M059J (cell line): ENCODE measurements at places on chromosomes 2 and 18.
A peak's percentile ranks its signal among the peaks of the same experiment; 100 is the strongest.

DNA sequence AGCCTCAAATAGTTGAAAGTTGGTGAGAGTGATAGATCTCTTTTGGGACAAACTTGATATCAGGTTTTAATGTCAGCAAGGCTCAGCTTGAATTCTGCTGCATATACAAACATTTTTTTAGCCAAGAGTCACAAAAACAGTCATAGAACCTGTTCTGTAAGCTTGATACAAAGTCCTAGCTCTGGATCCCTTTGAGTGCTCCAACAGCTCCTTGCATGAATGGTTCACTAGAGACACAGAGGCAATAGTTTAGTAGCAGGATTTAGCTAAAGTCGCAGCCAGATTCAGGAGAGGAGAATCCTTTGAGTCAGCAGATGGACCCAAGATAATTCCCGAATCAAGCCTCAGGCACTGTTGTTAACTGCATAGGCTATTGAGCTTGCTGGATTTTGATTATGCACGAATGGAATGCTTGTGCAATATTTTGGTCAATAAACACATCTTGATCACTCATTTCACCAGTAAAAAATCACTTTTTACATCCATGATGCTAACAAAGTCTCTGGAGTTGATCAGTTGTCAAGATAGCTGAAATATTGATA is 148.6 kb downstream of the KLHL14 start:
- no peak for DNase-seq

DNA sequence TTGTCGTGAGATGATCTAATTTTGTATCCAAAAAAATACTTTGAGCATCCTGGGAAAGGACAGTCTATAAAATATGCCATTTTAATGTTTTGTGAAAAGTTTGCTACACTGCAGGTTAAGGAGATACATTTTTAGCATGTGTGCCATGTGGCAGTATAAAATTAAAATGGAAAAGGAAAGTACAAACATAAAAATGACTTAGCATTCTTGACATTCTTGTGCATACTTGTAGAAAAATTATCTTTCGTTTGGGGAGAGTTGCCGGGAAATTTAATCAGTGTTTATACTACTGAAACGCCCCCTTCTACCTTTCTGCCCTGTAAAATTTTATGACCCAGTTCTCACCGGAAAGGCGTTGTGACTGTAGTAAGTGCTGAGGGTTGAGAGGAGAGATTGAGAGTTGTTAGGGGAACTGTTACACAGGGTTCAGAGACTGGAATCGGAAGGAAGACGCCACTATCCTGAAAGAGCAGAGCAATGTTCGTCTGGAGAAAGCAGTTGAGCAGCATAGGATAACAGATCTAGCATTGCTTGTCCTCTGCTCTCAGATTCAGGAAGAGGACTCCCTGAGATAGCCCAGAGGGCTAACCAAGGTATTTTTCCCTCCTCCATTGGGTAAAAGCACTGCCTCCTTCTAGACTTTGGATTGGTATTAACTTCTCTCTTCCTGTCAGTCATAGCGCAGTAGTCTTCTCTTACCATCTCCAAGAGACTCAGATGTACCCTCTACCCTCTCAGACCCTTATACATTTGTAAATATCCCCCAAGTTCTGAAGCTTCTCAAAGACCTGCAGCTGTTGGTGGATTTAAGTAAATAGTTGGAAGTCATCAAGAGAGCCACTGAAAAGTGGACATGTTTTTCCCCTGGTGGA is 2.7 kb downstream of the CDH20 start:
- DNase-seq = no peak

DNA sequence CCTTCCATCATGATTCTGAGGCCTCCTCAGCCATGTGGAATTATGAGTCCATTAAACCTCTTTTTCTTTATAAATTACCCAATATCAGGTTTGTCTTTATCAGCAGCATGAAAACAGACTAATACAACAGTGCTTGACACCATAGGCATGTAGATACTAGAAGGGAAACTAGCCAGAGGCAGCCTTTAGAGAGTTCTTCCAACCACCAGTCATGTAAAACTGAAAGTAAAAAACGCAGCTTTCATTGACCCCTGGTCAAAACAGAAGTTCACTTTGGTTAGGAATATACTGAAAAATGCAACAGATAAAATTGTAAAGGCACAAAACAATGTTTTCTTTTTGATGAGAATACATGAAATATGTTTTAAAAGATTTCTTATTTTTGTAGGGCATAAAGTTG is 122.8 kb upstream of the L3MBTL4 start:
- no peak for DNase-seq

DNA sequence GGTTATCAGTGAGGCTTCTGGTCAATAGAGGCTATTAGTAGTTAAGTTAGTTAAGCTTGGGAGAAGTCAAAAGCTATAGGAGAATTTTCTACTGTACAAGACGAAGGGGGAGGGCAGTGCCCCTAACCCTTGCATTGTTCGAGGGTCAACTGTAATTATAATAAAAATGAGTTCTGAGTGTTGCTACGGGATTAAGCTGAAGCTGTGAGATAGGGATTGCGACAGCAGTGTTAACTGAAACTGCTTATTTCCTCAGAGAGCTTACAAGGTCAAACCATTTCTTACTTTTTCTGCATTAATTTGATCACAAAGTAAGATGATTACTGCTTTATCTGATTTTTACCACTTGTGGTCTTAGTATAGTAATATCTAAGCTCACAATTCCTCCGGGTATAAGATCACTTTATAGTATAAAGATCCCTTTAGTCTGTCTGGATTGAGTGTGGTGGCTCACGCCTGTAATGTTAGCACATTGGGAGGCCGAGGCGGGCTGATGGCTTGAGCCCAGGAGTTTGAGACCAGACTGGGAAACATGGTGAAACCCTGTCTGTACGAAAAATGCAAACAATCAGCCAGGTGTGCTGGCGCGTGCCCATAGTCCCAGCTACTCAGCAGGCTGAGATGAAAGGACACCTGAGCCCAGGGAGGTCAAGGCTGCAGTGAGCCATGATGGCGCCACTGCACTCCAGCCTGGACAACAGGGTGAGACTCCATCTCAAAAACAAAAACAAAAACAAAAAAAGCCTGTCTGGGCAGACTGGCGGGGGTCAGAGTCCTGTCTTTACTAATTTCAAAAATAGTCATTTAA is 119.5 kb upstream of the TLK1 start:
- no peak for DNase-seq

DNA sequence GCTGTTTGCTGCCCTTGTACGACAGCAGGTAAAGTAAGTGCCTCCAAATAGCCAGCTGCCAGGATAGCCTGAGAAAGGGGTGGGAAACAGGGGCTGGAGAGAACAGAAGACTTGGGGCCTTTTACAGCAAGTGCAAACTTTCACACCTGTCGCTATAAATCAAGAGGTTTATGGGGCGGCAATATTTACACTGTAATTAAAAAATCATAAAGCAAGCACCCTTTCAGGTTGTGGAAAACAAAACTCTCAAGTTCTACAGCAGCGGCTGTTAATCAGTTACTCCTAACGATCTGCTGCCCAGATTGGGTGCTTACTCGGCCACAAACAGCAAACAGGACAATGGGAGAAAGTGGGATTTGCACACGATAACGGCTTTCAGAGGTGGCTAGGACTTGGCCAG is 359.5 kb upstream of the ETAA1 start:
- no peak for DNase-seq

DNA sequence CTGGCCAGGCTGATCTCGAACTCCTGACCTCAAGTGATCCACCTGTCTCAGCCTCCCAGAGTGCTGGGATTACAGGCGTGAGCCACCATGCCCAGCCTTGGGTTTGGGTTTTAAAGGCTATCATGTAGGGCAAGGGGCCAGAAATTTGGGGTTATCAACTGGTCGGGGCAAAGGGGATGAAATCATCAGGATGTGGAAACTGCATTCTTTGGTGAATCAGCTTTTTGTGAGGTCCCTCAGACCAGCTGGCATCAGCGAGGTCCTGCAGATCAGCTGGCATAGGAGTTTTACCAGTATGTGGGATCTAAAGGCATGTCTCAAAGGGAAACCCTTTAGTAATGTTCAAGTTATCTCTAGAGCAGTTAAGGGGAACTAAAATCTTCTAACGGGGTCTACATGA is 6.4 kb upstream of the GEMIN6 start:
- DNase-seq = peak; percentile 87

DNA sequence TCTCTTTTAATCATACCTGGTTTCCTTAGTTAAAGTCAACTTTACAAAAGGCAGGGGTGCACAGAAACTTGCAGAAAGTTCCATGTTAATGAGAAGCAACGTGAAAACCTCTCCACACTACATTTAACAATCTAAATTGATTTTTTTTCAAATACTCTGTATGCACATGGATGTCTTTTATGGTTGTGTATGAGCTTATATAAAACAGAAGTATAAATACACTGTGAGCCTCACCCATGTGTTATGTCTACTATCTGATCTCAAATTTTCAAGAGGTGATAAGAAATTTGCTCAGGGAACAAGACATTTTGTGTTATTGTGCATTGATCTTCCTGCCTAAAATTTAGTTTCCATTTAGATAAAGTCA is 617.6 kb downstream of the ADCYAP1 start:
- DNase-seq = no peak

DNA sequence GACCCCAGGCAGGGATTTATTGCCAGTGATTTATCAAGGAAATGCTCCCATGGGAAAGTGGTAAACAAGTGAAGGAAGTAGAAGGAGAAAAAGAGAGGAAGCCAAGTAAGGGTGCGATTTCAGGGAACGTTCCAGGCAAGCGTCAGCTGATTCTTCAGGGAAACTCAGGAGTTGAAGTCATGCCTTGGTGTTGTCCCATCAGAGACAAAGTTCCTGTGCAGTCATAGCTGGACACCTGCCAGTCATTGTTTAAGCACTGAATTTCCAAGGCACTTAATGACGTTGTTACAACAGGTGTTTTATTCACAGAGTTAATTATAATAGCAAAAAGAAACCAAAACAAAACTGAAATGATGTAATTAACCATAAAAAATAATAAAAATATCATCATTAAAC is 381.8 kb upstream of the CRIM1 start:
- peak; percentile 46 for DNase-seq

DNA sequence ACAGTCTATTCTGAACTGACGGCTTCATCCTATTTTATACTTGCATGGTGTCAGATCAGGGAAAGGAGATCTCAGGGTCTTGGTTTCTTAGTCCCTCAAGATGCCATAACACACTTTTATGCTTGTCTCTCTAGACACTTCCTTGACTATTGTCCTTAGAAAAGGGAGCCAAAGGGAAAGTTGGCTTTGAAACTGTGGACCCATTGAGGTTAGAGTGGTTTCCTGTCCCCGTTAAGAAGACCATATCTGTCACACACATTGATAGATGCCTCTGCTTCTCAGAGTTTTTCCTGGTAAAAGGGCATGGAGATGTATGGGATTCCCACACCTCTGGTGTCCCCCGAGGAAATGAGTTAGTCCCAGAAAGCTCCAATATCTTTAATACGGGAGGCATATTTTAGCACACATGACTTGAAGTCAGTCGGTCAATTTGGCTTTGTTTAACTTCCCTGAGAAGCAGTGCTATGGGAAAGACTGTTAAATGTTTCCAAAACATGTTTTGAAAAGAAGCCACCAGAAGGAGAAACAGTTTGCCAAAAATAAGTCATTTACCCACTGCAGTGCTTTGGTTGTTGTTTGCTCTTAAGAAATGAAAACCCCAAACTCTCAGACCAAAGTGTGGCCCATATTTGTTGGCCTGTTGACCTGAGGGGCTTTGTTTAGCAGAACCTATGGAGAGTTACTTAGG is 133.4 kb upstream of the CXCR4 start:
- no peak for DNase-seq

DNA sequence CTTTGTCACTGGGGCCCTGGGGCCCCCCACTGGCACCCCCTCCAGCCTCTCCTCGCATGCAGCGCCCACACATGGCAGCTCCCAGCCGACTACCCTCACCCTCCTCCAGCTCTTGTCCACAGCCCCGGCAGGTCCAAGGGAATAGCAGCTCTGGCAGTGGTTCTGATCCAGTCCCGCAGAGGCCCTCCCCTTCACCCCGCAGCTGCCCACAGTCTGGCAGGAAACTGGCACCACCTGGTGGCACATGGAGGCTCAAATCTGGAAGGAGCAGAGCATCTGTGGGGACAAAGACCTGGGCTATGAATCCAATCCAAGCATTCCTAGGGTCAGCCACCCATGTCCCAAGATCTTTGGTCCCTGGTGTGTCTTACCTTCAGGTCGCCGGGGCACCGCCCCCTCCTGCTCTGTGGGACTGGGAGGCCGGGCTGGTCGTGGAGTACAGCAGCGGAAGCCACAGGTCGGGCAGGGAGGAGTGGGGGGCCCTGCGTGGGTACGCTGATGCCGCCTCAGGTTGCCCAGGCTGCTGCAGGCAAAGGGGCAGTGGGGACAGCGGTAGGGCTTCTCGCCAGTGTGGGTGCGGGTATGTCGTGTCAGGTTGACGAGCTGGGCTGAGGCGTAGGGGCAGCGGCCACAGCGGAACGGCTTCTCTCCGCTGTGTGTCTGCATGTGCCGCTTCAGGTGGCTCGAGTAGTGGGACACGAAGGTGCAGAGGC is 2.3 kb downstream of the ZNF513 start:
- peak; percentile 33 for DNase-seq

GRCh38 chr2:128593518-128593878 is 274.8 kb upstream of the HS6ST1 start:
- no peak for DNase-seq

GRCh38 chr2:17124575-17125318 is 393.5 kb downstream of the RAD51AP2 start:
- no peak for DNase-seq

GRCh38 chr2:151292546-151292945 is 3.1 kb upstream of the NMI start:
- DNase-seq = no peak

GRCh38 chr2:73851274-73851673 is 22.5 kb downstream of the STAMBP start:
- peak; percentile 39 for DNase-seq

DNA sequence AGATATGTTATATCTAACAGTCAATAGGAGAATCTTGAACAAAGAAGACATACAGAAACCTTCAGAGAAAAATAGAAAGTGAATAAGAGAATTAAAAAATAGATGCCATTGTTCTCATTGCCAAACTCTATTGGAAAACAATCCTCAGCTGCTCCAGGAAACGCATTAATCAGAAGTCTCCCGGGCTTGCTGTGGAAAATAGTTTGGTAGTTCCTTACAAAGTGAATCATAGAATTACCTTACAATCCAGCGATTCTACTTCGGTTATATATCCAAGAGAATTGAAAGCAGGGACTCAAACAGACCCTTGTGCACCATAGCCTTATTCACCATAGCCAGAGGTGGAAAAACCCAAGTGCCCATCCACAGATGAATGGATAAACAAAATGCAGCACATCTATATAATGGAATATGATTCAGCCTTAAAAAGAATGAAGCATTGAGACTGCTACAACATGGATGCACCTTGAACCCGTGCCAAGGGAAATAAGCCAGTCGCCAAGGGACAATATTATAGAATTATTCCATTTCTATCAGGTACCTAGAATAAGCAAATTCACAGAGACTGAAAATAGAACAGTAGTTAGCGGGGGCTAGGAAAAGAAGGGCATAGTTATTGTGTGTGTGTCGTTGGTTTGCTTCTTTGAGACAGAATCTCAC is 21.9 kb upstream of the CHRNA1 start:
- peak; percentile 44 for DNase-seq
